CD4-positive, alpha-beta T cell treated with Interleukin-17A for 1 hour (primary cell): ENCODE measurements at places on chromosomes 11 and 22.

DNA sequence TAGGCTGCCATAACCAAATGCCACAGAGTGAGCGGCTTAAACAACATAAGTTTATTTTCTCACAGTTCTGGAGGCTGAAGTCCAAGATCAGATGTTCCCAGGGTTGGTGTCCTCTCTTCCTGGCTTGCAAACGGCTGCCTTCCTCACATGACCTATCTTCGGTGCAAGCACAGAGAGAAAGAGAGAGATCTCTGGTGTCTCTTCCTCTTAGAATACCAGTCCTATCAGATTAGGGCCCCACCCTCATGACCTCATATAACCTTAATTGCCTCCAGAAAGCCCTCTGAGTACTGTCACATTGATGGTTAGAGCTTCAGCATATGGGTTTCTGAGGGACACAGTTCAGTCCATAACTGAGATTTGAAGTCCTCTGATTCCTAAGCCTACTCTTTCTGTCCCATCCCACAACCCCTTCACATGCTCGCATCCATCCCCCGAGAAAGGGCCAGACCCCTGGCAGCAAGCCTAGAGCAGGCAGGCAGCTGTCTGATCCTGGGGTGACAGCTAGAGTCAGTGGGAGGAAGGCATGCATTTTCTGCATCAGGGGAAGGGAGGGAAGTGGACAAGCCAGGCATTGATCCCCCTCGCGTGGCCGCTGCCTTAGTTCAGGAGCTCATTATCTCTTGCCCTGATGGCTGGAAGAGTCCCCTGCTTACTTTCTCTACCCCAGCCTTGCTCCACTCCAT, 114.1 kb downstream of the FAR1 start:
- no peak for DNase-seq

DNA sequence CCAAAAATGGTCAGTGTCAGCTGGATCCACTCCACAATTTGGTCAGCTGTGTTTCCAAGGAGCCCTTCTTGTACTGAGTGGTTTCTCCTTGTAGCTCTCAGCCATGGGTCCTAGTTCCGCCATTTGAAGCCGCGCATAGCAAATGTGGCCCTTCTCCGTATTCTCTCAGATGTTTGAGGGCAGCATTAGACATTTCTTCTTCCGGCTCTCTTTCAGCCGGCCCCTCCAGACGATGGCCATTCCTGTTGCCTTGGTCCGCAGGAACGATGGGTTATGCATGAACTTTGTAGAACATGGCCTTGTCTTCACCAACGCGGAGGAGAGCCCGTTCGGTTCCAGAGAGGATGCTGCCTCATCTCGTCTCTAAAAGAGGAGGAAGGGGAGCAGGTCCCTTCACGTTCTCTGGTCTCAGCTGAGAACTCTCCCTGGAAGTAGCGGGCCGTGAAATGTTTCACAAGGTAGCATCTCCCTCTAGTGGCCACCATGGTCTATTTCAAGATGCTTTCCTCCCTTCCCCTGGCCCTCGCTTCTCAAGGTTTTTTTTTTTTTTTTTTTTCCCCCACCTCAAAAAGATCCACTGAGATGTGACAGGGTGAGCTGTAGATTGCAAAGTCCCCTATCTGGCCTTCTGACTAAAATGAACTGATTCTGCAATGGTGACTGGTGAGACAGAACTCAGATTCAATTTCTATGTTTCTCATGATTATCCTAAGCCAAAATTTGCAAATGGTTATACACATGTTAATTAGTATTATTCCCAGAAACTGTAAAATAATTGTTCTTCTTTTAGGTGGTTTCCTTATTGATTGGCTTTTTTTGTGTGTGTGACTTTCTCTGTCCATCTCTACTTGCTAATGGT, 19.8 kb upstream of the PLET1 start:
- DNase-seq, result peak; percentile 87

DNA sequence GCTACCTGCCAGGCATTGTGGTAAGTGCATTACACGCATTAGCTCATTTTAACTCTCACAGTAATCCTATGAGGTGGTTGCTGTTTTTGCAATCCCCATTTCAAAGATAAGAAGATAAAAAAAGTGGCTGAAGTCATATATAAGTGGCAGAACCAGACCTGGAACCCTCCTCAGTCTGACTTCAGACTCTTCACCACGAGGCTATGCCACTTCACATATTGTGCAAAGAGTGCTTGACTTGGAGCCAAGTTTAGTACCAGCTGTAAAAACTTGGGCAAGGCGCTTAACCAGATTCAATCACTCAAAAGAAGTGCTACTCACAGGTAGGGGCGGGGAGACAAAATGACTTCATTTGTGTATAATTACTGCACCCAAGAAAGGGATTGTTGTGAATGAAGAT, 15.3 kb downstream of the BPIFC start:
- no peak for DNase-seq

DNA sequence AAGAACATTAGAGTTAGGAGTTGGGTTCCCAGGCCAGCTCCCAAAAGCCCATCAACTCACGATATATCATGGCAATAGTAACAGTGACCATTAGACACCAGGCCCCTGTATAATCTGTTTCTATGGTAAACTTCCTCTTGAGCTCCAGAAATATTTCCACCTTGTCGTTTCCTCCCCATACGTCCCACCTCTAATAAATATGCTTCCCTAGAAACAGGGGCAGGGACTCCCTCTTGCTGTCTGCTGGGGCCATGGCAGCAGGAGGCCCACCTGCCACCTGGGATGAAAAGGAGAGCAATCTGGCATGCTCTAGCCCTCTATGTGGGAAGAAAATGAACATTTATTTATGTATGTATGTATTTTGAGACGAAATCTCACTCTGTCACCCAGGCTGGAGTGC, 32.2 kb upstream of the AMOTL1 start:
- no peak for DNase-seq

GRCh38 chr11:79940974-79941735, 500.3 kb upstream of the TENM4 start:
- no peak for DNase-seq

- DNase-seq, result peak; percentile 10
These were observed 11.1 kb upstream of the LDLRAD3 start for GRCh38 chr11:35932681-35933319.

DNA sequence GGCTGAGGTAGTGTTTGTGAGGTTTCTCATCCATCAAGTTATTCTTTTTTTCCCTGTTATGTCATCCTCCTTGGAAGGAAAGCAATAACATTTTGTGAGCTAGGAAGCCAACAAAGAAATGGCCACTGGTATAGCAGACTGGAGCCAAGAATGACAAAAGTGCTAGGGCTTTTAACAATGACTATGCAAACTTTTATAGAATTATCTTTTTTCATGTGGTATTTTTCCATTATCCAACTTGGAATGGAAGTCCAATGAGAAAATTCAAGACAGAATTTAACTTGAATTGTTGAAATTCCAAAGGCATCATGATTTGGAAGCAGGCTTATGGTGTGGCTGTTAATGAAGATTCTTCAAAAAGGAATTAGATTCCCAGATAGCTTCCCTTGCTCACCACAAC, 216.4 kb upstream of the PDGFD start:
- no peak for DNase-seq

- DNase-seq, result no peak
These were observed 195.9 kb upstream of the NCAM1 start for GRCh38 chr11:112765337-112765736.

GRCh38 chr11:1075341-1075911, 752 bp downstream of the MUC2 start:
- DNase-seq, result no peak

DNA sequence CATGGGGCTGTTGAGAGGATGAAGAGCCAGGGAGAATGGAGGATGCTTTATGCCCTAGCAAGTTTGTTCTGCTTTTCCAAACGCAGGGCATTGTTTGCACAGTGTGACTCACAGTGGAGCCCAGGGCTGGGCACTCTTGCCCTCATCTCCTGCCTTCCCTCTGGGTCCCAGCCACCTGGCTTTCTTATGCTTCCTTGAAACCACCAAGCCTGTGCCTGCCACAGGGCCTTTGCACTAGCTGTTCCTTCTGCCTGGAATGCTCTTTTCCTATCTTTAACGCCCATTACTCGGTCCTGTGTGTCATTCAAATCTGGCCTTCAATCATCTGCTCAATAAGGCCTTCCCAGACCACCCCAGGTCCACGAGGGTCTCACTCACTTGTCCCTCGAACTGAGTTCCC, 46.9 kb upstream of the RFPL3 start:
- DNase-seq, result no peak

GRCh38 chr11:18384157-18384641, 10.2 kb upstream of the LDHA start:
- DNase-seq, result peak; percentile 23

- no peak for DNase-seq
These were observed 71.7 kb downstream of the PKNOX2 start for GRCh38 chr11:125236072-125236825.

- no peak for DNase-seq
These were observed 1.8 kb upstream of the GP1BB start for GRCh38 chr22:19721330-19722177.

DNA sequence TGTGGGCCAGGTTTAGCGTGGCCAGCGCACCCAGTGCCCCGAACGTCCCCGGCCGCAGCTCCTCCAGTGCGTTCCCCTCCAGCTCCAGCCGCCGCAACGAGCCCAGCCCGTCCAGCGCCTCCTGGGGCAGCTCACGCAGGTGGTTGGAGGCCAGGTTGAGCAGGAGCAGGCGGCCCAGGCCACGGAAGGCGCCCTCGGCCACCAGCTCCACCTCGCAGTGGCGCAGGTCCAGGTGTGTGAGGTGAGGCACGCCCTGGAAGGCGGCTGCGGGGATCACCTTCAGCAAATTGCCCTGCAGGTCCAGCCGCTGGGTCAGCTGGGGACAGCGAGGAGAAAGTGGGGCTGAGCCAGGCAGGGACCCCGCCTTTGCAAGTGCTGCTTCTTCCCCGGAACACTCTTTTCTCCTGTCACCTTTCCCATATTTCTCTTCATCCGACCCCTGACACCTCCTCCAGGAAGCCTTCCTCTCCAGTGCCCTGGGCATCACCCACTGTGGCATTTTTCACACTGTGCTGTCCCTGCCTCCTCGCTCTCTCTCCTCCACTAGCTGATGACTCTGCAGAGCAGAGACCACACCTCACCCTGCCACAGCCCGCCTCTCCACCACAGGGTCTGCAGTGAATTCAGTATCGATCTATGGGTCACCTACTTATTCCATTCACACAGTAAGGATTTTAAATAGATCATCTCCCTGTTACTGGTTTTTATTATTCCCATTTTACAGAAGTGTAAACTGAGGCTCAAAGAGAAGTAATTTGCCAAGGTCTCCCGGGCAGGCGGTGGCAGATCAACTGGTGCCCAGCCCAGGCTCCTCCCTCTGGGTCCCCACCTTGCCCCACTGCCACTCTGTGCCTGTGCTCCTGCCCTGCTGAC, 1.9 kb downstream of the CHADL start:
- no peak for DNase-seq

- DNase-seq, result no peak
These were observed 3.7 kb downstream of the SERPIND1 start for GRCh38 chr22:20777420-20778177.

DNA sequence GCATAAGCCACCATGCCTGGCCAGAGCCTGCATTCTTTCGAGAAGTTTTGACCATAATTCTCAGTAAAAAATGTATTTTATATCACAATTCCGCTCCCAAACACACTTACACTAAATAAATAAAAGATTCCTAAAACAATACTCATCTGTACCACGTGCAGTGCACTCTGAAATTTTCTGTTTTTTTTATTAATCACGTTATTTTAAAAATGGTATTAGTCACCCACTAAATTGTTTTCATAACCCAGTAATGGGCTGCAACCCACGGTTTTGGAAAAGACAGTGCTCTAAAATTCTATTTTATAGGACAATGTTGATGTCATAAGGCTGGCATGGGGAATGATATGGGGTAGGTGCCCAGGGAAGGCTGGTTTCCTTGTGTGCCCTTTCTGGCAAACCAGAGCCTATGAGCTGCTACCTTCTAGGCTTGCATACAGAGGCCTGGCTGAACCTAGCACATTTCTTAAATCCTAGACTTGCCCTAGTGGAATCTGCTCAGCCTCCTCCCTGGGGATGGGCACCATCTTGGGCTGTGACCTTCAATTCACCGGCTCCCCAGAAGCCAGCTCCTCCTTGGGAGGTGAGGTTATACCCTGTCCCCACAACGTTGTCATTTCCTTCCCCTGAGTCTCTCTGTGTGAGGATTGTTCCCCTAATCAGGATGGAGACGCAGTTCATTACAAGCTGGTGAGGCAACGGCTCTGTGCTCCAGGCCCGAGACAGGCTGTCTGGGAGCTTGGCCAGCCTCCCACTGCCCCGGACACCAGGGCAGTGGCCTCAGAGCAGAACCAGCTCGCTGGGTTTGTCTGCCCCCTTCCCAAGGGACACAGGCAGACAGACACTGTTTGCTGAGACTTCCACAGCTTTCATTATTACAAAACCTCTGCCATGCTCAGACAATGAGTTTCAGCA, 116.5 kb upstream of the NAV2 start:
- no peak for DNase-seq

DNA sequence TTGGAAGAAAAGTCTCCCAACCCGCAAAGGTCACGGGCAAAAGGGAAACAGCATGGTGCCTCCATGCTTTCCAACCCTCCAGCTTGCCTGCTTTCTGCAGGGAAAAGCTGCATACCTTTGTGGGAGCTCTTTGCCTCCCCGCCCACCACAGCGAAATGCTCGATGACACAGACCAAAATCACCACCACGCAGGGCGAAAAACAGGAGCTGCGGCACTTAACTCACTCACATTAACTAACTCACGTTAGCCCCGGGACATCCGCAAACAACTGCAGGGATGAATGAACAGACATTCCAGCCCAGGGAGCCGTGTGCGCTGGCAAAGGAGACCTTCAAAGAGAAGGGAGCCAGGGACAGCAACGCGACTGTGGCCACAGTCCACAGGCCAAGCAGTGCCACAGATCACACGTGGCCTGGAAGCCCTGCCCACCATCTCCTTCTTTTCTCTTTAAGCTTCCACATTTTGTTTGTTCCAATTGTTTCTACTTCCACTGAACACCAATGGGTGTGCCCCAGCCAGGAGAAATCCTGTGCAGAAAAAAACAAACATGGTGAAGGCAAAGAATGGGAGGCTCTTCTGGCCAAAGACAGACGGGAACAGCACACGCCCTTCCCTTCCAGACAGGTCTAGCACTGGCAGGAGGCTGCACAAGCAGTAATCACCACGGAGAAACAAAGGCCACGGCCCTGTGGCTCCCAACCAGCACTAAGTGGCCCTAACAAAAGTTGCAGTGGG, 39.3 kb downstream of the DUSP8 start:
- DNase-seq, result no peak

DNA sequence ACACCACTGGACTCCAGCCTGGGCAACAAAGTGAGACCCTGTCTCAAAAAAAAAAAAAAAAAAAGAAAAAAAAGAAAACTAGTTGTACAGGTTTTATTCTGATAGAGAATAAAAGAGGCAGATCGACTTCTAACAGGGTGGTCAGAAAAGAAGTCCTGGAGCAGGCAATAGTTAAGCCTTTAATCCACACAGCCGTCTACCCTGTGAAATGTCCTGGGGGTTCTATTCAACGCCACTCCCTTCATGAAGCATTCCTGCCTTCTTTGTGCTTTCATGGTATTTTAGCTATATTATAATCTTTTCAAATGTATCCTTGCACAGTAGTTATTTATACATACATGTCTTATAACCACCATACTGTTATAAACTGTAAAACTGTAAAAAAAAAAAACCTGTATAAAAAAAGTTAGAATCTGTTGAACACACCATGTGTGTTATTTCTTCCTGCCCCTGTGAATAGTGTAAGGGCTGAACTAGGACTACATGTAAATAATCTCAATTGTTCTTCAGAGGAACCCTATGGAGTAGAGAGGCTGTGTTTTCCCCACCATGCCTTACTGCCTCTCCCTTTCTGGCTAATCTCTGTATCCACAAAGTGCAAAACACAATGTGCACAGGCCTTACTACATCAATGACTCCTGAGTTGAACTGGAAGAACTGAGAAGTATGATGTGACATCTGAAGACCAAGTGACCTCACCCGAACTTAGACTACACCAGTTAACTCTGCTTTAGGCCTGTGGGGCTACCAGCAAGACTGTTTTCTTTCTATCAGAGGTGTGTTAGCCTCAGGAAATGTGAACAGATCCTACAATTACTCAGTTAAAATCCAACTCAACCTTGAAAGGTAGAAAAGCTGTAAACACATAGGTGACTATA, 25.3 kb downstream of the PRCP start:
- DNase-seq, result no peak
